ENCODE measurements at places on chromosomes 6 and 20.

- peak; percentile 31 for DNase-seq
Observed at GRCh38 chr6:96626759-96627364, 63.9 kb downstream of the FHL5 start.

DNA sequence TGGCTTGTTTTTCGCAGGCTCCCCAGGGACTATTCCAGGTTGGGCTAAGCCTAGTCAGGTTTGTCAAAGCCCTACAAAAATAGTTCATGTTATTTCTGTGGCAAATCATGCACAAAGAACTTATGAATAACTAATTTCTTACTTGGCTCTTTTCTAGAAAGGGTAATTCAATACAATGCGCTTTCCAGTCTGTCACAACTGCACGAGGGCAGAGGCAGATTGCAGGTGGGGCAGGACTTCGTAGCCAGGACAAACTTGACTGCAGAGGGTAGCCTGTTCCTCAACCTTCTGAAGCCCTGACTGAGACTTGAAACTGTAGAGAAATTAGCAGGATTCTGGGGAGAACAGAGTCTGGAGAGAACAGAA is 253.5 kb downstream of the QKI start:
- DNase-seq = no peak

- peak; percentile 68 for DNase-seq
Observed at GRCh38 chr6:33018904-33019303, 9.5 kb upstream of the HLA-DOA start.

- no peak for DNase-seq
Observed at GRCh38 chr6:41756354-41756753, 9.2 kb upstream of the PGC start.

- DNase-seq = no peak
Observed at GRCh38 chr6:76466286-76466685, 393.8 kb upstream of the IMPG1 start.

DNA sequence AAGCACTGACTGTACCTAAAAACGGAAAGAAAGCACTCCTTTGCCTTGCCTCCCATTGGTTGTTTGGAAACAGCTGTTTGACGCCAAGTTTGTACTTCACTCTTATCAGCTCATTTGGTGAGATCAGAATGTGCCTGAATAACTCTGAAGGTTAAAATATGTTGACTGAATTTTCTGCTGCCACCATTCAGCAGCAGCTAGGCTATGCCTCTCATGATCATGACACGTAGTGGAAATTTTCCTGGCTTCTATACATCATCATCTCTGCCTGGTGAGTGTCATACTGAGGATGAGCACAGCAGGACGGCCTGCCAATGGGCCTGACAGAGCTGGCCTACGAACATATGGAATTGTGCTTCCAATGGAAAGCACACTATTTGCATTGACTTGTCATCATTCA is 704.9 kb upstream of the CITED2 start:
- no peak for DNase-seq
